ENCODE measurements at places on chromosomes 11 and 22.
A peak's percentile ranks its signal among the peaks of the same experiment; 100 is the strongest.

- DNase-seq: no peak
Observed at GRCh38 chr11:46711303-46711702, 7.7 kb upstream of the F2 start.

GRCh38 chr11:111851636-111852035 lies 19.7 kb downstream of the ALG9 start:
- DNase-seq: no peak

GRCh38 chr11:14181121-14181520 lies 177.9 kb downstream of the RRAS2 start:
- no peak for DNase-seq

- DNase-seq: no peak
Observed at GRCh38 chr11:88175569-88176075, 379 bp upstream of the RAB38 start.

DNA sequence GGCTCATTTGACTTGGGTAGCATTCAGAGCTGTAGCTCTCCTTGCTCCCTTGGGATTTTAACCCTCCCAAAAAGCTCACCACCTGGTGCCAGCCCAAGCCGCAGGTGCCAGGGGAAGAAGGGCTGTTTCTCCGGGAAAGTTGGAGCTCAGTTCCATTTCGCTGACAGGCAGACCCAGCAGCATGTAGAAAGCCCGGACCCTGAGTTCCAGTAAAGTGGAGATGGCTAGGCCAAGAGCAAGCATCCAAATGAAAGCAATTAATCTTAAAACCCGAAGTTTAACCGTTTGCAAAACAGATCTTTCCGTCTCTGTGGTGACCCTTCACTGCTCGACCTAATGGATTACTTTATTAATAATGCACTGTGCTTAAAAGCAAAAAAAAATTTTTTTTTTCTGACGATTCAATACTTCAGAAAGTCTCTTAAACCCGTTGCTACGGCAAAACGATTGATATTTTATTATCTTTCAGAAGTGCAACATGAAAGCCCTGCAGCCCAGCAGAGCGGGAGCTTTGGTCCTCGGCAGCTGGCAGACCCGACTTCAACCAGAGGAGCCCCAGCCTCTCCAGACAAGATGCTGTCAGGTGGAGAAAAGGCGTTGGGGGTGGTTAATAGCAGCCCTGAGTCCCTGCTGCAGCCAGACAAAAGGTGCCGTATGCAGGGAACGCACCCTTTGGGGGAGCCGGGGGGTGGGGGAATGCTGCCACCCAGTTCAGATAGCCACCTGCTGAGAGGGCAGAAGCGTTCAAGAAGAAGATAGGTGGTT lies 3.3 kb downstream of the LMO1 start:
- no peak for DNase-seq

- peak; percentile 60 for DNase-seq
Observed at GRCh38 chr22:46070803-46071450, 79.4 kb upstream of the PPARA start.

DNA sequence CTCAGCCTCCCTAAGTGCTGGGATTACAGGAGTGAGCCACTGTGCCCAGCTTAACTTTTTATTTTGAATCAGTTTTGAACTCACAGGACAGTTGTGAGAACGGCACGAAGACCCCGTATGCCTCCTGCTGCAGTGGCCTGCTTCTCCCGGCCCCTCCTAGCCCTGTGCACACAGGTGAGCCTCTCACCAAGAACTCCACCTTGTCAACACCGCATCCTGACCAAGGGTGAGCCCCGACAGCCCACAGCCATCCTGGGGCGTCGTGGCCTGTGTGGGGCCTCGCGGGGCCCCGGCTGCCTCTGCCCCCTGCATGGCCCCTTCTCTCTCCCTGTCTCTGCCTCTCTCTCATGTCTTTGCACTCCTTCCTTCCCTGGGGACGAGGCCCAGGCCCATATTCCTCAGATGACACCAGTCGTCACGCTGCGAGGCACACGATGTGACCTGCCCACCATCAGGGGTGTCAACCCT lies 38.8 kb downstream of the GNB1L start:
- no peak for DNase-seq

GRCh38 chr22:23906641-23907040 lies 12.5 kb downstream of the MIF start:
- no peak for DNase-seq

DNA sequence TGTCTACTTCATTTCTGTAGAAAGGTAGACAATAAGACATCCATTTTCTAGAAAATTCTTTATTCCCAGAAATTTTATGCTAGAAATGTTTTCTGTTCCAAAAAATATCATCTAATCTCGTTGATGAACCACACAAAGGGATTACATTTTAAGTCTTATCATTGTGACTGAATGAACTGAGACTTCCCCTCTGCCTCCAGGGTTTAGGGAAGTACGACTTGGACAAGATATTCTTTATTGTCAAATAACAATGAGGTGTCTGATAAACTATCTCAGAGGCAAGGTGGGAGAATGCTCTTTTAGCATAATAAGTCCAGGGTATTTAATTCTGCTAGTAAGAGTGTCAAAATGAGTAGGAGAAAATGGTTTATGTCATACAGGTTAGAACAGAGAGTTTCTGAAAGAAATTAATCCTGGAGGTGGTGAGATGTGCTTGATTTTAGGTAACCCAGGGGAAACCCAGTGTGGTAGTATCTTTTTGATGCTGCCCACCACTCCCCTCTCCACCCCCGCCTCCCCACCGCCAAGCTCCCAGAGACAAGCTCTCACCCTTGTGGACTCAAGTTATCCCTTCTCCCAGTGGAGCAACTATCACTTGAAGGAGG lies 100.6 kb downstream of the CD44 start:
- no peak for DNase-seq

- DNase-seq: no peak
Observed at GRCh38 chr22:46845296-46846149, 83.1 kb downstream of the TBC1D22A start.

DNA sequence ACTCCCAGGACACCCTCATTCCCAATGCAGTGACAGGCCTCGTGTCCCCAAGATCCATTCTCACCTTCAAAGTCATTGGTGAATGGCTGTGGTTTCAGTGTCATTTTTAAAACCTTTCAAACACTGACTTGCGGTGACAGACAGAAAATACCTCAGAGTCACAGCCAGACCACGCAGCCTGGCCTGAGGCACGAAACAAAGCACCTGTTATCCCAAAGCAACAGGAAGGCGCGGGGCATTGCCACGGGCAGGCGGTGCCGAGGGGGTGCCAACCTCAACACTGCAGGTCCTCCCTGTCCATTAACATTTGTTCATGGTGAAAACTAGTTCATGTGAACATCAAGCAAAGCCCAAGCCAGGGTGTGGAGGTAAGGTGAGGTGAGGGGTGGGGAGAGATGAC lies 38.2 kb downstream of the RPUSD4 start:
- no peak for DNase-seq

GRCh38 chr11:33753304-33753967 lies 17.2 kb upstream of the CD59 start:
- DNase-seq: no peak

- DNase-seq: no peak
Observed at GRCh38 chr11:82906931-82907330, 5.4 kb downstream of the DDIAS start.

DNA sequence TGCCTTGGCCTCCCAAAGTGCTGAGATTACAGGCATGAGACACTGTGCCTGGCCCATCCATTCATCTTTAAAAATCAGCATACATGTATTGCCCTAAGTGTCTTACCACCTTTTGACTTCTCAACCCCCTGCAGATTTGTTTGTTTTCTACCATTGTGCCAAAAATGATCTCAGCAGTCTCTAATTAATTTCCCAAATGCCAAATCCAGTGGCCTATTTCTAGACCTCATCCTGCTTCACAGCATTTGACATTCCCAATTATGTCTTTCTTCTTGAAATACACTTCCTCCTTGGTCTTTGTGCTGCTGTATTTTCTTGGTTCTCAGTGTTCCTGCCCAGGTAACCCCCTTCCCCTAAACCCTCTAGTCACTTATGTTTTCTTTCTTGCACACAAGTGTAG lies 46.0 kb upstream of the GRAMD1B start:
- DNase-seq: no peak

DNA sequence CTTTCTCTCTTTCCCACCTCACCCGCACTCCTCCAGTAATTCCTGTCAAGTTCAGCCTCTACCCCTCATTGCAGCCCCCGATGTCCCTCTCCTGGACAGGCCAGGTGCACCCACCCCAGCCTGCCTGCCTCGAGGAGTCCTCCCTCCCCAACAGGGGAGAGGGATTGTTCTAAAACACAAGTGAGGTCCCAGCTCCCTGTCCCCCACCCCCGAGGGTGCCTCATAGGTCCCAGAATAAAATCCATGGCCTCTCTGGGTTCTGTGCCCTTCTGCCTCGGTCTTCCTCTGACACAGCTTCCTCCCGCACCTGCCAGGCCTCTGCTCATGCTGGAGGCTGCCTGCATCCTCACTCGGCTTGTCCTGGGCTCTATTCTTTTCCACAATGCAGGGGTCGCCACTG lies 720.1 kb downstream of the BRD1 start:
- DNase-seq: no peak

DNA sequence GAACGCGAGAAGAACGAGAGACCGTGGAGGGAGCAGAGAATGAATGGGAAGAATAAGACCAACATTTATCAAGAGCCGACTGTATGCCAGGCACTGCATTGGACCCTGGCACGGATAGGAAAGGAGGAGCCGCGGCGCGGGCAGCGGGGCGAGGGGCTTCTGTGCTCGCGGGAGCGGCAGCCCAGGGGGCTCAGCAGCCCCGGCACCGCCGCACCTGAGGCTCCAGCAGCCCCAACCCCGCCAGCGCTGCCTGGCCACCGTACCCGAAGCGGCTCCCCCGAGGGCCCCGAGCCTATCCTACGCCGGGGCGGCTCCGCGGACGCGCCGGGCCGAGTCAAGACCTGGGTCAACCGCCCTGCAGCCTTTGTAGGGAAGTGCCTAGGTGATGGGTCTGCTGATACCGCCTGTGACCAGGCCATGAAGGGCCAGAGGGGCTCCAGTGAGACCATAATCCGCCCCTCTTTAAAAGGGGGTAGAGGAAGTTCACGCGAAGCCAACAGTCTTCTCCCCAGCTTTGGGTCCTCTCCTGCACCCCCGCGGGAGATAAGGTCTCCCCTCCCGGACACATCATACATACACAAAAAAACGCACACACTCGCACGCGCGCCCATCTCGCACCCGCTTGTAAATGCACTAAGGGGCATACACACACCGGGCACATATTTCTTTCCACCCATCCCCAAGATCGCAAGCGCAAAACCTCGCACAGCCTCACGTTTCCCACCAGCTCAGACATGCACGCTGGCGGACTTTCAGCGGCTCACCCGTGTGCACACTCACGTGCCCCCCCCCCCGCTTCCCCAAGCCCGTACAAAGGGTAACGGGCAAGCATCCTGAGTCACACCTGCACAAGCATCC lies 935 bp upstream of the RTN4RL2 start:
- DNase-seq: no peak

DNA sequence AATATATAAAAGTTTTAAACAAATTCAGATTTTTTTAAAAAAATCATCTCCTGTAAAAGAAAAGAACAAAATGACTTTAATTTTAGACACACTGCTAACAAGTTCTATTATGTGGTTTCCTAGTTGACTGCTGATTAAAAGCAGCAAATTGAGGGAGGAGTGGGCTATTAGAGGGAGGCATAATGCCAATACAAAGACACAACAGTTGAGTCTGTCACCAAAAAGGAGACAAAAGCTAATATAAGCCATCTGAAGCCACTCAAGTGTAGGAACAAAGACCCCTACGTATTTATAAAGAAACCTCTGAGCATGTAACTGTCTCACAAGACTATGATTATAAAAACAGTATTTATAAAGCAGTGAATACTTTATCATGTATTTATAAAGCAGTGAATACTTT lies 28.6 kb downstream of the TMEM123 start:
- DNase-seq: no peak

DNA sequence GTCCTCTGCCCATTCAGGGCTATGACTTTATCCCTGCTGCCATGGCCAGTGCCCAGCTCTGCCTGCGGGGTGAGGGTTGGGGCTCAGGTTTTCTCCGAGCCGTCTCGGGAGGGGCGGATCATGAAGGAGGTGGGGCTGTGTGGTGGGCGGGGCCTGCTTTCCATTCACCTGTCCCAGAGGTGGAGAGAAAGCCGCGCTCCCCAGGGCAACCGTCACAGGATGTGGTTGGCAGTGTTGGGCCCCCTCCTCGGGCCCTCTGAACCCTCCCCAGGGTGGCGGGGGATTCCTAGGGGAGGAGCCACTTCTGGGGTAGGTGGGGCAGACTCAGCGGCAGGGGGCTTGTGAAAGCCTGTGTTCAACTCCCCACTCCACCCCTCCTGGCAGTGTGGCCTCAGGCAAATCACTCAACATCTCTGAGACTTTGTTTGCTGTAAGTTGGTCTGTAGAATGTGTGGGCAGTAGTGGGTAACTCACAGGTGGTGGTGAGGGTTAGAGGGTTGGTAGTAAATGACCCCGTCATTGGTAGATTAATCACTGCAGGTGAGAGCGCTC lies 50.3 kb downstream of the CD6 start:
- DNase-seq: no peak

DNA sequence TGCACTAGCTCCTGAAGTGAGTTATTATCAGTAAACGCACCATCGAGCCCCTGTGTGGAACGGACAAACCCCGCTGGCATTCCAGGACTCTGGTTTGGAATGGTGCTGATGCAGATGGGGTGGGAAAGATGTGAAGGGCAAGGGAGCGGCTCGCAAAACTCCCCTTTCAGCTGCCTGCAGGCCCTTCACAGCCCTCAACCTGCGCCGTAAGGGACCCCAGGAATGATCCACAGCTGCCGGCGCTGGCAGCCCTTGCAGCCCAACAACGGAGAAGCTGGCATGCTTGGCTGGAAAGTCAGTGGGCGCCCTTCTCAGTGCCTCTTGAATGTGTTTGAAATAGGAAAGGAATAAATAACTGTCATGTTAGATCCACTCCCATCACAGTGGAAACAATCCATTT lies 1445.5 kb downstream of the BRD1 start:
- no peak for DNase-seq

- DNase-seq: no peak
Observed at GRCh38 chr11:104844451-104844850, 53.8 kb downstream of the CASP12 start.

DNA sequence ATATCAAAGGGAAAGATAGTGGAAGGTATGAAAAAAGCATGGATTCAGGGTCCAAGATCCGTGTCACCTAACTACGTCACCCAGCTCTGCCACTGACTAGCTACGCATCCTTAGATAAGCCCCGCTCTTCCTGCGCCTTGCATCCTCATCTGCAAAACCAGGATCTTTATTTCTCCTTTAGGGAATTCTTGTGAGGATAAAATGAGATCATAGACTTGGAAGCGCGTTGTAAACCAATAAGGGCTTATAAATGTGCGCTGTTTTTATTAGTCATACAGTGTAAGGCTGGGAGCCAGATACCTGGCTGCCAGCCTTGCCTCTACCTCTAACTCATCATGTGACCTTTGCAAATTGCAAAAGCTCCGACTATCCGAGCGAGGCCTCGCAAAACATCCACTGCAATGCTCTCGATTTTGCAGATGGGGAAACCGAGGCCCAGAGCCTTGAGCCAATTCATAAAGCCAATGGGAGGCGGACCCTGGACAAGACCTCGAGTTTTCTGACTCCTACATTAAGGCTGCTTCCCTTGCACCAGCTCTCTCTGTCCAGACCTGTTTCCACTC lies 753 bp downstream of the PRPF19 start:
- DNase-seq: no peak

All from uterus (tissue), 4 donors.